Osteoblast (primary cell): ENCODE measurements at places on chromosomes 7 and 10. TPM values are rescaled to one million over a fixed set of nuclear protein-coding genes. Genes with fewer than 3 reads are reported as not detected.

DNA sequence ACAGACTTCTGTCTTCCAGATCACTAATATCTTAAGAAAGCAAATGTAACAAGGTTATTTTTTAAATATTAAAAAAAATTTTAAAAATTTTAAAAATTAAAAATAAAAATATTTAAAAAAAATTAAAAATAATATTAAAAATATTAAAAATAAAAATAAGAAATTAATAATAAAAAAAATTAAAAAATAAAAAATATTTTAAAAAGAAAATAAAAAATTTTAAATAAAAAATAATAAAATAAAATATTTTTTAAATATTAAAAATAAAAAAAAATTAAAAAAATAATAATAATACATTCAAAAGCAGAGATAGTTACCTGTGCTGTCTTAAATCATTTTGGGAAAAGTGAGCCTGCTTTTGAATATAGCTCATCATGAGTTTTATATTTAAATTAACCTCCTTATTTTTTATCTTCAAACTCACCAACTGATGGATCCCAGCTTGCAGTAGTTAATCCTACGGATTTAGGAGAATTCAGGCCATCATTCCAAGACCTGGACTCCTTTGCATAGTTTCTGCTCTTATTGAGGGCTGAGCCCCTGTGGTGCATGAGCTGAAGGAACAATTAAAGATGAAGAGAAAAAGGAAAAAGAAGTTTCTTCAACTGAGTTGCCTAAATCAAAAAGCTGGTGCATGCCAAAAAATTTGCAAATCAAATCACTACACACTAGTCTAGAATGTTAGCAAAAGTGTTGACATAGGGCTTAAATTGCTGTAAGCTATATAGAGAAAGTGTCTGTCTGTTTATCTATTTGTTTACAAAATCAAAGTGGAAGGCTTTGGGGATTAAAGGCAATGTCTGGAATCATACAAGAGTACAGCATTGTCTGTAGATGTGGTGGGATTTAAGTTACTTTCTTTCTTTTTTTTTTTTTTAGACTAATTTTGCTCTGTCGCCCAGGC, 50.5 kb upstream of the ZNF438 start:
- H3K27ac ChIP-seq = no peak overlapping the region
- no peaks in the 10 kb centered on the region for H3K27me3 ChIP-seq
- no peaks in the 10 kb centered on the region for H3K36me3 ChIP-seq
- peaks cover 3% of the 10 kb centered on the region for H3K4me1 ChIP-seq
- no peak for DNase-seq
- H3K4me3 ChIP-seq = no peak overlapping the region

GRCh38 chr7:2613931-2614600, 17.7 kb upstream of the TTYH3 start:
- H3K4me3 ChIP-seq = peak overlapping the region; percentile 63
- H3K4me1 ChIP-seq = peaks cover 19% of the 10 kb centered on the region
- peak; percentile 96 for DNase-seq
- H3K36me3 ChIP-seq = no peaks in the 10 kb centered on the region

GRCh38 chr7:131409129-131409766, 81.6 kb downstream of the MKLN1 start:
- no peak for DNase-seq
- H3K27ac ChIP-seq = no peak overlapping the region
- H3K4me1 ChIP-seq = no peaks in the 10 kb centered on the region
- no peak overlapping the region for H3K4me3 ChIP-seq

DNA sequence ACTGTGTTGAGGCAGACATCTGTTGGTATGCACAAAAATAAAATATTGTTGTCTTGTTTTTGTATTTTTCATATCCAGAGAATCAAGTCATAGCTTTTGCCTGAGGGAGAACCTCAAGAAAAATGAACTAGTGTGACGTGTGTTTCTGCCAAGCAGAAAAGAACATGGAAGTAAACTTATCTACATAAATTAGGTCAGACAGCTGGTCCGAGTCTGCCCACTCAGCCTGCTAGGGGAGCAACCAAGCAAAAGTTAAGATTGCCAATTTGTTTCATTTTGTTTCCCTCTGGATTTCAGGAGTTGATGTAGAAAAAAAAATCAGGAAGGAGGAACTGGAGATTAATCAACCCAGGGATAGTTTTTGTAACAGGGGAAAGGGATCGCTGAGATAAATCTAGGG, 572.4 kb upstream of the LRRTM3 start:
- no peaks in the 10 kb centered on the region for H3K4me1 ChIP-seq
- H3K27me3 ChIP-seq = no peaks in the 10 kb centered on the region
- H3K4me3 ChIP-seq = no peak overlapping the region

DNA sequence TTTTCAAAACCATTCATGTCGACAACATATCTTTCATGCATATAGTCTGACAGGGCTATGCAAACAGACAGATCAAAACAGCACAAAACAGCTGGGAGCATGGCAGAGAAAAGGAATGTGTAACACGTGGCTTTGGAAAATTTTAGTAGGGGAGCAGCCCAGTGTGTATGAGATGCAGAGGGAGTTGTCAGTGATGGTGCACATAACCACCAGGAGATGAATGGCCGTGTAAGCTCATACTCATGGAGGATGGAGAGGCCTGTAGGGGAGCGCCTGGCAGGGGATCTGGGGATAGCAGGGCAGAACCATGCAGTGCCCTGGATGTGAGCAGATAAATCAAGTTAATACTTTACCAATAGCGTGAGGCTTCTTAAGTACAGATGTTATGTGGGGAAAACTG, 45.7 kb downstream of the RHOBTB1 start:
- H3K4me3 ChIP-seq = no peak overlapping the region
- DNase-seq = no peak
- no peaks in the 10 kb centered on the region for H3K36me3 ChIP-seq
- peaks cover 15% of the 10 kb centered on the region for H3K4me1 ChIP-seq
- no peak overlapping the region for H3K27ac ChIP-seq

DNA sequence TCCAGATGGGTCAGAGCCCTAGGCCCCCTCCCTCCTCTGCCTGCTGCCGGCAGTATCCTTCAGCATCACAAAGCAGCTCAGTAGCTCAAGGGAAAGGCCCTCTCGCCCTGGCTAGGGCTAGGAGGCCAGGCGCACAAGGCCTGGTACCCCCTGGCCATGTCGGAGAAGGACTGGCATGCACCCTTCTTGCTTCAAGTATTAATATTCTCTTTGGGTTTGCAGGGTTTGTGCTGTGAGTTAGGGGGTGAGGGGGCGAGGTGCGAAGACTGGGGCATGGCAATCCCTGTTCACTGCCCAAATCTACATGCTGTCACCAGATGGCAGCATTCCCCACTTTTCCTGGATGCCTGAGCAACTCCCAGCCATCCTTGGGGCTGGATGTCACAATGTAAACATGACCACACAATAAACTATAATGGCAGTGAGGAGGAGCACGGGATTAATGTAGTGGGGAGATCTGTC, 105.2 kb downstream of the NEURL1 start:
- no peaks in the 10 kb centered on the region for H3K27me3 ChIP-seq
- H3K27ac ChIP-seq = no peak overlapping the region
- no peak overlapping the region for H3K4me3 ChIP-seq
- peaks cover 4% of the 10 kb centered on the region for H3K4me1 ChIP-seq
- H3K36me3 ChIP-seq = peaks cover 26% of the 10 kb centered on the region

DNA sequence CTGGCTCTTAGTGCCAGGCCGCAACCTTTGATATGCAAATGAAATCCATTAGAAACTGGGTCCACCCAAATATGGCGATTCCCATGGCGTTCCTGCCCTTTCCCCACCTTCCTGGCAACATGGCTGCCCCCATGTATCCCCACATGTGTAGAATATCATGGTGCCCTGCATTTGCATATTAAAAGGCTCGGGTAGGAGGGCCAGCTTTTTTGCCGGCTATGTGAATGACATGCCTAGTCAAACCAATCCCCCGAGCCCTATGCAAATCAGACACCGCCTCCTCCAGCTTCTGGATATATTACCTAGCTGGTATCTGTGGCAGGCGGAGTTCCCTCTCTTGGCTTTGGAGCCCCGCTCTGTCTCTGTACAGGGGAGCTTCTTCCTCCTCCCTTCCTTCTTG, 18.3 kb downstream of the MMS19 start:
- H3K36me3 ChIP-seq = peaks cover 67% of the 10 kb centered on the region
- H3K4me1 ChIP-seq = peaks cover 18% of the 10 kb centered on the region
- no peak overlapping the region for H3K27ac ChIP-seq
- no peaks in the 10 kb centered on the region for H3K27me3 ChIP-seq

GRCh38 chr7:151520419-151521261, 945 bp upstream of the RHEB start:
- no peaks in the 10 kb centered on the region for H3K27me3 ChIP-seq
- H3K4me1 ChIP-seq = peaks cover 21% of the 10 kb centered on the region
- H3K27ac ChIP-seq = peak overlapping the region; percentile 82
- no peak for DNase-seq
- no peaks in the 10 kb centered on the region for H3K36me3 ChIP-seq

DNA sequence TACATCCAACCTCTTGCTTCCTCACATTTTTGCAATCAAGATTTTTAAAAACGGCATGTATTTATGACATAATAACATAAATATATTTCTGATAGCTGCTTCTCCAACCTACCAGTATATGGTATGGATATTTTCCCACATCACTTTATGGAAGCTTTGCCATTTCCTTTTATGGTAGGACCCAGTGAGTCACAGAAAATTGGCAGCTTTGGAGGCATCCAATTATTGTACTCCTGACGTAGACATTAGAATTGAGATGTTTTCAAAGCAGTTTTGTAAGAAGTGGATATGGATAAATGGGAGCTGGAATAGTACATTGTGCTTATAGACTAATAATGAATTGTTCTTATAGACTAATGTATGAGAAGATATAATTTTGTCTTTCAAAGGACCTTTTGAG, 23.8 kb upstream of the BICC1 start:
- H3K27ac ChIP-seq = no peak overlapping the region
- H3K4me1 ChIP-seq = peaks cover 4% of the 10 kb centered on the region
- H3K36me3 ChIP-seq = no peaks in the 10 kb centered on the region
- DNase-seq = no peak

DNA sequence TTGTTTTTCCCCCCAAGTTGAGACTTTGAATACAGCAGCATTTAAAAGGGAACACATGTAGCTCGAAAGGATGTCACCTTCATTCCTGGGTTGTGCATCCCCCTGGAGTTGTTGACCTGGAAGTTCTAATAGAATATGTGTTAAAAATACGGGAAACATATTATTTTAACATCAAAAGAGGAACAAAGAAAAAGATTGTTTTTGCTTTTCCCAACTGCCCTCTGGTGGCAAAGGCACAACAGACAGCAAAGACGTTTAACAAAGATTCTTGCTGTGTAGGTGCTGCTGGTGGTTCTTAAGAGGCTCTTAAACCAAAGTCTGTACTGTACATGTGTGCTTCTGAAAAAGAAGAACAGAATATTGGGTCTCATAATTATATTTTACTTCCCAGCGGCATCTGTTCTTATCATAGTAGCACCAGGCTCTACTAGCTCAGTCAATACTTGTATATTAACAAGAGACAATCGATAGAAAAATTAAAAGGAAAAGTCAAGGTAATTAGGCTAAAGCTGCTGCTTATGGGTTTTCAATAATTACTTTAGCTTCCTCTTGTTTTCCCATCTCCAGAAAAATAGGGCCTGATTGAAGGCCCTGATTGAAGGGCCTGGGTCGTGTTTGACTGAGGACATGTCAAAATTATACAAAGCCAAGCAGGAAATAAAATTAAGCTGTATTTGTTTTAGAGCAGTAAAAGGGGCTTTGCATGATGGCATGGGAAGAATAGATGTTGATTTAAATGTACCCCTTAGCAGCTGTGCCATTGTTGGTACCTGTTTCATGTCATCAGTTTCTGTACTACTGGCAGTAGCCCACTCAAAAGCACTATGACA, 384.2 kb upstream of the LRGUK start:
- no peaks in the 10 kb centered on the region for H3K4me1 ChIP-seq
- H3K27me3 ChIP-seq = no peaks in the 10 kb centered on the region
- H3K4me3 ChIP-seq = no peak overlapping the region
- DNase-seq = no peak
- H3K36me3 ChIP-seq = no peaks in the 10 kb centered on the region
- H3K27ac ChIP-seq = no peak overlapping the region

- no peak for DNase-seq
- H3K4me3 ChIP-seq = no peak overlapping the region
- no peak overlapping the region for H3K27ac ChIP-seq
- no peaks in the 10 kb centered on the region for H3K36me3 ChIP-seq
- H3K4me1 ChIP-seq = peaks cover 7% of the 10 kb centered on the region
These were observed 34.0 kb downstream of the IMMP2L start for GRCh38 chr7:111528331-111528730.

DNA sequence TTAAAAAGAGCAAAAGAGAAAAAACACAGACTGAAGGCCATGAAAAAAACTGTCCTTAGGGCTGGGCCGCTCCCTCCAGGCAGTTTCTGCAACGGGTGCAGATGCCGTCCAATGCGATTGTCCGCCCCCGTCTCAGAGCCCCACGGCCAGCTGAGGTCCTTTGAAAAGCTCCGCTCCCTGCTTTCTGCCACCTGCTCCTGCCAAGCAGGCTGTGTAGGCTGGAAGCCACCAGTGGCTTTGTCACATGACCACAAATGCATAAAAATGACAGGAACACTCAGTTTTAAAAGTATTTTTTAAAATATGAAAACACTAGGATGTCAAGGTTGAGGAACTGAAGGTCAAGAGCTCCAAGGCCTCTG, 71.7 kb downstream of the AMZ1 start:
- no peaks in the 10 kb centered on the region for H3K27me3 ChIP-seq
- H3K4me3 ChIP-seq = no peak overlapping the region
- H3K4me1 ChIP-seq = peaks cover 60% of the 10 kb centered on the region
- DNase-seq = no peak

- no peak overlapping the region for H3K27ac ChIP-seq
- H3K27me3 ChIP-seq = no peaks in the 10 kb centered on the region
- no peak overlapping the region for H3K4me3 ChIP-seq
These were observed 305.1 kb downstream of the FGFR2 start for GRCh38 chr10:121293110-121293509.

DNA sequence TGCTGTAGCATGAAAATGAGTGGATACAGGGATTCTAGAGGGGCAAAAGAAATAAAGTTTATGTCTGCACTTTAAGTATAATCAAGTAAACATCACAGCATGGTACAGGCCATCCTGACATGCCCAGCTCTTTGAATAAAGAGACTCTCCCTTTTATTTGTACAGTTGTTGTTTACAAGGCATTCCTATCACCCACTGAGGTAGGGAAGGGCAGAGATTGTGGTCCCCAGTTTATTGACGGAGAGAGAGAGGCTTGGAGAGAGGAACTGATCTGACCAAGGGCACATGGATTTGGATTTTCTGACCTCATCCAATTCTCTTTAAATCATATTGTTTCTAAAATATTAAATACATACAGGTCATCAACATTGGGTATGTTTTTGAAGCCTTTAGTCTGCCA, 53.9 kb downstream of the TACC2 start:
- no peak for DNase-seq
- no peak overlapping the region for H3K4me3 ChIP-seq
- no peaks in the 10 kb centered on the region for H3K36me3 ChIP-seq
- peaks cover 5% of the 10 kb centered on the region for H3K4me1 ChIP-seq

CYP2C19 gene
- total RNA-seq = not detected in 2 replicates

HOXA5 gene
- total RNA-seq = 3.2 and 5.8 TPM in 2 replicates

PFKP gene
- 71.6 and 80.0 TPM in 2 replicates for total RNA-seq

KLHDC10 gene
- total RNA-seq = 31.8 and 32.6 TPM in 2 replicates

SFTPD gene
- 0.36 TPM in 1 of 2 replicates, not detected in the other for total RNA-seq

WEE2 gene
- total RNA-seq = not detected in 2 replicates

ANXA8L1 gene
- 0.29 and 0.36 TPM in 2 replicates for total RNA-seq

CCDC146 gene
- 2.4 and 5.1 TPM in 2 replicates for total RNA-seq

HMX2 gene
- not detected in 2 replicates for total RNA-seq

CALHM3 gene
- not detected in 2 replicates for total RNA-seq
